ENCODE measurements at places on chromosomes 7 and 10. TPM values are rescaled to one million over a fixed set of nuclear protein-coding genes. Genes with fewer than 3 reads are reported as not detected.

The GNAT3 gene
- not detected for total RNA-seq

GRCh38 chr10:122495406-122496340 is 34.3 kb downstream of the HTRA1 start:
- DNase-seq = no peak

The PPP1R17 gene
- not detected for total RNA-seq

- DNase-seq = no peak
Observed at GRCh38 chr7:94874036-94874785, 33.2 kb upstream of the PPP1R9A start.

The WEE2 gene
- total RNA-seq = not detected

GRCh38 chr10:59033622-59034021 is 142.8 kb upstream of the PHYHIPL start:
- no peak for DNase-seq

The PSD gene
- total RNA-seq = 2.0 TPM

The C10orf67 gene
- total RNA-seq = 0.18 TPM

- DNase-seq = no peak
Observed at GRCh38 chr7:118306771-118307170, 82.3 kb downstream of the ANKRD7 start.

DNA sequence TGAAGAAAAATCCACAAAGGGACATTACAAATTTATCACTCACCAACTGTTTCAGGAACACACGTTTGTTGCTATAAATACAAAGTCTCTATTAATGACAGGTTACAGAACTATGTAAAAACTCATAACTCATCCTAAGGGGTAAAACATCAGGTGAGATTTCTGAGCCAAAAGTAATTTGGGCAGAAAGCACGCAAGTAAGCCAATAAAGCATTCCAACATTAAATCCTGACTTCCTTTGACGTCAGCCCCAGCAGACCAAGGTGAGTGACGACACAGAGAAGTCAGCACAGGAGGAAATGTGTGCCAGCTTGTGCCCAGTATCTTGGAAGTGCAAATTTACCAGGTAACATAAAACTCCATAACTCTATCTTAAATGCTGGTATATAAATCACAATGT is 45.7 kb downstream of the IMMP2L start:
- DNase-seq = no peak

GRCh38 chr7:155523168-155523675 is 23.1 kb downstream of the CNPY1 start:
- no peak for DNase-seq

The TUBB8 gene
- not detected for total RNA-seq

GRCh38 chr7:1644341-1645070 is 25.6 kb upstream of the ELFN1 start:
- DNase-seq = no peak

DNA sequence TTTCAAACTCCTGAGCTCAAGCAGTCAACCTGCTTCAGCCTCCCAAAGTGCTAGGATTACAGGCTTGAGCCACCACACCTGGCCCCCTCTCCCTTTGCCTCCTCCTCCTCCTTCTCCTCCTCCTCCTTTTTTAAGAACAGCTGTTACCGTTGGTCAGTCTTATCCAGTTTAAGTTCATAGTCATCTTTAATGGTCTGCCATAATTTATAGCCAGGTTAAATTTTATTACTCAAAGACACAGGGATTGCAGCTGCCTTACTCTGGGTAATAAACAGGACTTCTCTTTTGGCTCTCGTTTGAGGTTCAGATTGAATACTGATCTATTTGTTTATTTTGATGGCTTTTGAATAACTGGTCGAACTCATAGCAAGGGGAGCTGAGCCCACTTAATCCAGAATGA is 35.2 kb downstream of the ATOH7 start:
- DNase-seq = no peak

The ASB15 gene
- total RNA-seq = not detected

DNA sequence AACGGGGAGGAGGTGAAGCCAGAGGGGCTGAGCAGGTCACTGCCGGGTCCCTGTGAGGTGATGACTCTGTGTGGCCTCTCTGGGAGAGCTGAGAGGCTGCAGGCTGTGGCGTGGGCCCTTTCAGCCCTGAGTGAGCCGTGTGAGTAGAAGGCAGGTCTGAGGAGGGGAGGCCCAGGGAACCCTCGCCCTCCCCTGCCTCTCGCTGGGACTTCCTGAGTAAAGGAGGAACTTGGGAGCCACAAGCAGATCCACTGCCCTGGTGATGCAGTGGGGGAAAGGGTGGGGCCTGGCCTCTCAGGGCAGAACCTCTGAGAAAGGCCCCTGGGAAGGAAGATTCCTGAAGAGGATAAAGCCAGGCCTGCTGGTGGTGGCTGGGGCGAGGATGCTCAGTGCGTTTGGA is 22.8 kb downstream of the EEPD1 start:
- DNase-seq = no peak

DNA sequence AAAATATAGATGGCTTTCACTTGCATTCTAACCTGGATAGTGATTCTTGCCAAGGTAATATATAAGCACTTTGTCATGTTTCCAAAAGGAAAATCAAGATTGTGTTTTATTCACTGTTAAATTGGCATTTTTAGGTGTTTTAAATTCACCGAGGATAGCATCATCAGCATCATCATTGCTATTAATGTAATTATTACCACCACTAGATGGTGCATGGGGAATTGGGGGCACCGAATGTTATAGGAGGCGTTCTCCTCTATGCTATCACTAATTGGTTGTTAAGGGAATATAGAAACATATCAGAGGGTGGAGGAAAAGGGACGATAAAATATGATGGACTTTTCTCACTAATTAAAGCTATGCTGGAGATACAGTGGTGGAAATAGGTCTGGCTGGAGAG is 95.5 kb downstream of the CELF2 start:
- no peak for DNase-seq

The FASTK gene
- 41.9 TPM for total RNA-seq

Data from IMR-90 (cell line).